ENCODE measurements at places on chromosomes 1 and 21.

GRCh38 chr1:152645146-152645545, 18.0 kb upstream of the LCE2D start:
- DNase-seq = no peak

- DNase-seq = no peak
These were observed 13.8 kb upstream of the SEC16B start for GRCh38 chr1:177983482-177984135.

GRCh38 chr21:42227909-42228708, 9.2 kb downstream of the ABCG1 start:
- DNase-seq = no peak

GRCh38 chr1:51344602-51345299, 14.4 kb upstream of the TTC39A start:
- no peak for DNase-seq

DNA sequence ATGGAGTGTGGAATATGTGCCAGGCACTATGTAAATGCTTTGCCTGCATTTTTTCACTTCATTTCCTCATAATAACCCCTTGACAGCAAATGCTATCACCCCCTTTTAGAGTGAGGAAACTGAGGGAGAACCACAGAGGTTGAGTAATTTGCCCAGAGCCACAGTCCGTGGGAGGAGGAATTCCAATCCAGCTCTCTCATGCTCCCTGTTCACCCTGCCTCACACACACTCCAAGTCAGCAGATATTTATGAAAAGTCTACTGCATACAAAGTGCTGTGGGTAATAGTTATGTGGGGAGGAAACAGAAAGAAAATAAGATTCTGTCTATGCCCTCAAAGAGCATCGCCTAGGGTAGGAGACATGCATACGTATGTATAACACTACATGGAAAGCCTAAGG, 30.9 kb upstream of the RBM15 start:
- peak; percentile 65 for DNase-seq
